ENCODE measurements at places on chromosomes 2 and 18.

DNA sequence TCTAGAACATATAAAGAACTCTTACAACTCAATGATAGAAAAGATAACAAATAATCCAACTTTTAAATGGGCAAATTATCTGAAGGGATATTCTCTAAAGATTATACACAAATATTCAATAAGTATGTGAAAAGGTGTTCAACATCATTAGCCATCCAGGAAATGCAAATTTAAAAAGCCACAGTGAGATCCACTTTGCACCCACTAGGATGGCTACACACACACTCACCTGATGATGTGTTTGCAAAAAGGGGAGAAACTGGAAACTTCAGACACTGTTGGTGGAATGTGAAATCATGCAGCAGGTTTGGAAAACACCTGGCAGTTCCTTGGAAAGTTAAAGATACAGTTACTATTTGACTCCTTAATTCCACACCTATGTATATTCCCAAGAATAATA is 87.2 kb upstream of the GYPC start:
- no peak for DNase-seq

GRCh38 chr2:215577356-215577755 is 141.5 kb upstream of the FN1 start:
- no peak for DNase-seq

DNA sequence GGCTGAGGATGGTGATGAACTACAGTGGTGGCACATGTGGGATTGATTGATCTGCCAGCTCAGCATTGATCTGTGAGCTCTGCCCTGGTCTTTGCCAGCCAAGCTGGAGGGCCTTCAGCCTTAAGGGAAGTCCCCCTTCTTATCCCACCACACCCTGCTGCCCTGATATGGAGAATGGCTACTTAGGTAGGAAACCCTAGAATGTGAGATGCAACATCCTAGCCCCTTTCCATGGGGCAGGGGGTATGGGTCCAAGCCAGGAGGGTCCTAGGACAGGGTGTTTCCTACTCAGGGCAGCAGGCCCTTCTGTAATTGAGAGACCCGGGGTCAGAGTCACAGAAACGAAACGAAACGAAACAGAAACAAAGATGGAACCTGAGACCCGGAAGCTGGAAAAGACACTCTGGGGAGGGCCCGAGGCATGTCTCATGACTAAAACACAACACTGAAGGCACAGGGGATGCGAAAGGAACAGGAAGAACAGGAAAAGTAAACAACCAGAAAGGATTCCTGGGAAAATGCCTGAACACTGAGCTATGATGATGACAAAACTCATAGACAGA is 16.9 kb upstream of the SULT1C2 start:
- no peak for DNase-seq

- DNase-seq: peak; percentile 34
These were observed 36.1 kb upstream of the MRPL33 start for GRCh38 chr2:27735263-27735904.

GRCh38 chr2:95348609-95349567 is 51.7 kb downstream of the KCNIP3 start:
- no peak for DNase-seq

DNA sequence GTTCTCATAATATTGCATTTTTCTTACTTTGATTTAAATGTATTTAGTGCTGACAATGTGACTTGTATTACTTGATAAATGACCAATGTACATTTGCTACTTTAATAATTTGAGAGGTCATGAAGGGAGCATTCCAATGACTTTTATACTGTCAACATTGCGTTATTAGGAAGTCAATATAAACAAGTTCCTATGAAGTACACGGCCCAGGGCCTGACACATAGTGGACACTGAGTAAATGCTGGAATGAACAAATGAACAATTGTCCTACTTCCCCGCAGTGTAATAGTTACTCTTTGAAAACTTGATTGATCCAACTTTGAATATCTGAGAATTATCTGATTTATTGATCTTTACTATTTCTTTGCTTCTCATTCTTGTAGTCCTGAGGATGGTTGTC is 47.3 kb downstream of the PKP4 start:
- DNase-seq: no peak

GRCh38 chr2:178177066-178177679 is 17.1 kb upstream of the OSBPL6 start:
- no peak for DNase-seq

GRCh38 chr18:32381761-32382160 is 88.9 kb downstream of the GAREM1 start:
- DNase-seq: no peak

DNA sequence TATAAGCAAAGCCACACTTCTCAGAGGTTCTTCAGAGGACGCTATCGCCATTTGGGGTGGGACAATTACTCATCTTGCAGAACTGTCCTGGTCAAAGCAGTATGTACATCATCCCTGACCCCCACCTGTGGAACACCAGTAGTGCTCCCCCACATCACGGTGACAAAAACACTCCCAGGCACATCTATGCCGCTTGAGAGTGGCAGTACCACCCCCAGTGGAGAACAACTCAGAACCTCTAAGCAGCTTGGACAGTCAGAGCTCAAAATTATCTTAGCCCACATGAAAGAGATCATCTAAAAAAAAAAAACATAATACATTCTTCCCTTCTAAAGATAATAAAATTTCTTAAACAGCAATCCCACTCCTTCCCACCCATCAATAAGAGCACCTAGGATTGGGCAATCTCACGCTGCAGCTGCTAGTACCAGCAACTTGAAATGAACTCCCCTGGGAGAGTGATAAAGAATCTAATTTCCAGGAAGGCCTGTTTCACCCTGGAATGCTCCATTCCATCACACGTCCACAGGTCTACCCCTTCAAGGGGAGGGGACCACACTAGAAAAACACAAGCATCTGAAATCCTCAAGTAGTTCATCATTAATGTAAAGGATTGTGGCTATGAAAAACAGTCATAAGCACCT is 31.7 kb downstream of the LRP2 start:
- no peak for DNase-seq

DNA sequence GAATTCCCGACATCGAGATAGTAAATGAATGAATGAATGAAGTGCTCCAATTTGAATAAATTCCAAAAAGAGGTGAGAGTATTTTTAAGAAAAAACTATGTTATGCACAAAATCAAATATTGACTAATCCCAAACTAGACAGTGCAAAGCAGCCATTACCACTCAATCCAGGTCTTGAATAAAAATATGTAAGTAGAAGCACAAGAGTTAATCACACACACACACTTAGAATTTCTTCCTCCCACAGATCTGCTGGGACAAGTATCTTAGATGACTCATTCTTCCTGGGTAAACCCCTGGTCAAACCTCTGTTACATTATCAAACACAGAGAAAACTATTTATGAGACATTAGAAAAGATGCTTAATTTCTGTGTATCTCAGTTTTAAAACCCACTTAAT is 102.0 kb downstream of the PLA2R1 start:
- no peak for DNase-seq

DNA sequence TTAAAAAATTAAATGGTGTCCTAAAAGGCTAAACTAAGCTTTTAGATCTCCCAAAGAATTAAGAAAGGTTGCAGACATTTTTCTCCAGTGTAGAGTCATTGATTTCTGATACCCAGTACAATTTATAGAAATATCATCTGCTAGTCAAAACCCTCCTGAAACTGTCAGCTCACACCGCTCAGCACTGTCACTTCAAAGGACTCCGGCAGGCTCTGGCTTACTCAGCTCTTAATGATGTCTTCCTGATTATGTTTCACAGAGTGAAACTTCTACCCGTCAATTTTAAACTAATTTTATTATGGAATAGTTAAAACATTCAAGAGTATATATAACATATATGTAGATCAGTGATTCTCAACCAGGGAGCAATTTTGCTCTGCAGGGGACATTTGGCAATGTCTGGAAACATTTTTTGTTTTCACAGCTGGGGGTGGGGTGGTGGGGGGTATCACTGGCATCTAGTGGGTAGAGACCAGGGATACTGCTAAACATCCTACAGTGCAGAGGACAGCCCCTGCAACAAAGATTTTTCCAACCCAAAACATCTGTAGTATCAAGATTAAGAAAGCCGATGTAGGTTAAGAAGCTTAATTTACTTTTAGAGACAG is 31.6 kb downstream of the CDK15 start:
- DNase-seq: no peak

- no peak for DNase-seq
These were observed 136.9 kb downstream of the PTGR3 start for GRCh38 chr18:75071866-75072671.

DNA sequence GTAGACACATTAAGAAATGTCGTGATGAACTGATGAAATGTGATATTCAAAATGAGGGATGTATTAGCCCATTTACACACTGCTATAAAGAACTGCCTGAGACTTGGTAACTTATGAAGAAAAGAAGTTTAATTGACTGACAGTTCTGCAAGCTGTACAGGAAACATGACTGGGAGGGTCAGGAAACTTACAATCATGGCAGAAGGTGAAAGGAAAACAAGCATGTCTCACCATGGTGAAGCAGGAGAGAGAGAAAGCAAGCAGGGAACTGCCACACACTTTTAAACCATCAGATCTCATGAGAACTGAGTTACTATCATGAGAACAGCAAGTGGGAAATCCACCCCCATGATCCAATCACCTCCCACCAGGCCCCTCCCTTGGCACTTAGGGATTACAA is 1010.8 kb upstream of the CELF4 start:
- DNase-seq: peak; percentile 31

DNA sequence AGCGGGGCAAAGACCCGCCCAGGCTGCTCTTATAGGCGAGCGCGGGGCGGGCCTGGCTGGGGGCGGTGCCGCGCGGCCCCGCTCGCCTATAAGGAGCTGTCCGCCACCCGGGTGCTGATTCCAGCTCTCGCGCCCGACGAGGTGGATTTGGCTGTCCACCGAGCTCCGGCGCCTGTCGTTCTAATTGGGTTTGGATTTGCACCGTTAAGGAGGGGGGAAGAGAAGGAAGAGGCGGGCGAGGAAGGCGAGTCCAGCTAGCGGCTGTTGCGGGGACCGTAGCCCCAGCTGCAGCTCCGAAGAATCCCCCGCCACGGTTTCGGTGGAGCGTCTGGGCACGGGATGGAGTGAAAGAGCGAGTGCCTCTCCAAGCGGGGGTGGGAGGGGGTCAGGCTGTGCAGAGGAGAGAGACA is at the start of gene CNTNAP5:
CNTNAP5 (plus strand) TSS at position 117 of the 410 bp plus-strand sequence. CDS start 364 bp downstream, outside the sequence.
- peak; percentile 8 for DNase-seq

GRCh38 chr2:42321452-42322064 is 39.5 kb downstream of the COX7A2L start:
- no peak for DNase-seq

GRCh38 chr2:191521608-191522208 is 156.2 kb upstream of the NABP1 start:
- DNase-seq: peak; percentile 10

DNA sequence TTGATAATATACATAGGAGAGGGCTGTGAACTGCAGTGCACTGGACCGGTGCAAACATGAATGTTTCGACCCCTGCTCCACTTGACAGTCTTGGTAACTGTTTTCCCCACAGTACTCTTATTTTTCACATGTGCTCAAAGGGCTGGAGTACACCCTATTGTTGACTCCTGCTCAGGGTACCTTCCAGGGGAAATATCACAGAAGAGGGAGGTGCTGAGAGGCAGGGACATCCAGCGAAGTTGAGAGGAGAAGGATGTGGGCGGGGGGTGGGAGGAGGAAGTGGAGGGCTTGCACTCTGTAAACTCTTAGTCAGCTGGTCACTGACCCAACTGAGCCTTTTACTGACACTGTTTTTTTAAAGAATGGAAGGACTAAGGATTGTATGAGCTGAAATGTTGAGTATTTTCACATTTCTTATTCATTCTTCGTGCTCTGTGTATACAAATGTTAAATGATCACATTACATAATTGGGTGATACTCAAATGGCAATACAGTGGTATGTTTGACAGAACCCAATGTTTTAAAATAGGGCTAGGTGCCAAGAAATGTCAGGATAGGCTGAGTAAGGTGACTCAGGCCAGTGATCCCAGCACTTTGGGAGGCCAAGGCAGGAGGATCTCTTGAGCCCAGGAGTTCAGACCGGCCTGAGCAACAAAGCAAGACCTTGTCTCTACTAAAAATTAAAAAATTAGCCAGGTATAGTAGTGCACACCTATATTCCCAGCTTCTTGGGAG is 10.0 kb downstream of the INPP4A start:
- DNase-seq: peak; percentile 50

GRCh38 chr2:55871637-55872036 is 51.9 kb downstream of the EFEMP1 start:
- no peak for DNase-seq

DNA sequence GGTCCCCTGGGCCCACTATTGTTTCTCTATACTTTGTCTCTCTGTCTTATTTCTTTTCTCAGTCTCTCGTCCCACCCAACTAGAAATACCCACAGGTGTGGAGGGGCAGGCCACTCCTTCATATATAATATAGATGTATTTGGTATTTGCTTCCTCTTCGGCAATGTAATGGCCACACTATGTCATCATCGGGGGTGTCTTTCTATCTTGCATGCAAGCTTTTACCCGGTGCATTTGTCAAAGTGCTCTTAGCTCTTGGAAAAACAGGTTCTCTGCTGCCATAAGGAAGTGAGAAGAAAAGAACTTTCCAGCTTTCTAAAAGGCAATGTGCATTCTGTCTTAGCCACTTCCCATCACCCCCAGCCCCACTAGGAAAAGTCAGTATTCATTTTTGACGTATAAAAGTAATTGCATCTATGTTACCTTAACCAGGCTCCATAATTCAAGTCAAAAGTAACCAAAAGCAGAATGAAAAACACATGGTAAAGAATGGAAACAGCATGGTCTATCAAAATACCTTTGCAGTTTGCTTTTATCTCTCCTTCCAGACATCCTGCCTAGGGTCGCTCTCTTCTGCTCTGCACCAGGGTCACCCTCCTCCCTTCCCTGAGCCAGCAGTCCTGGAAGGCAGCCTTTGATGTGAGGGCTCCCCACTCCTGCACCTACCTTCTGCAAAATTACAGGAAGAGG is 27.2 kb upstream of the FHL2 start:
- no peak for DNase-seq

DNA sequence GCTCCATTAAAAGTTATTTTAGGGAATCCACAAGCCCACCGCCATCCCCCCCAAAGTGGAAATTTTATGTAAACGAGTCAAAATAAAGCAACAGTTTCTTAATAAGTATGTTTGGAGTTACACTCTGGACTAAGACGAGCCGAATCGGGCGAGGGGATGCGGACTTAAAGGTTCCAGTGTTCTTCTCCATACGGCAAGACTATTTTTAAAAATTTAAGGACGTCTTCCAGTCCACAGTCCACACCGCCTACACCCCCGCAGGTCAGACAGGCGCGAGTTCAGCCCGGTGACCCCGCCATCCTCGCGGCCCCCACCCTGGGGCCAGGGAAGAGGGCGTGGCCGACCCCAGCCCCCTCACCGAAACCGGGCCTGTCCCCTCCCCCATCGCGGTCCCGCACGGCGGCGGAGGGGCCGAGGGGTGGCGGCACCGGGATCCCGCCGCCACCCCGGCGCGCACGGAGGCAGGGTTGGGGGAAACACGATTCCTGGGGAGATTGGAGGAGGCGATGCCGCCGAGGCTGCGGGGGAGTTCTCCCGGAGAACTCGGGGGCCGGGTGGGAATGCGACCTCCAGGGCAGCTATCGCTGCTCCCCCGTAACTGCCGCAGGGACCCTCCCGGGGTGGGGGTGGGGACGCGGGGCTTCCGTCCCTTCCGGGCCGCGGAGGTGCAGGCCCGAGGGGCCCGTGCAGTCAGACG is 24.5 kb upstream of the SMAD7 start:
- no peak for DNase-seq

Measured in immature natural killer cell (primary cell).